ENCODE measurements at places on chromosomes 2 and 18. TPM values are rescaled to one million over a fixed set of nuclear protein-coding genes. Genes with fewer than 3 reads are reported as not detected.
A peak's percentile ranks its signal among the peaks of the same experiment; 100 is the strongest.

GRCh38 chr2:194962254-194962653, 694.8 kb upstream of the SLC39A10 start:
- DNase-seq, result no peak

GRCh38 chr2:46535896-46536295, 56.5 kb downstream of the TMEM247 start:
- DNase-seq, result no peak

- DNase-seq, result no peak
Measured at GRCh38 chr2:85699325-85699724, 5.2 kb downstream of the GNLY start.

DNA sequence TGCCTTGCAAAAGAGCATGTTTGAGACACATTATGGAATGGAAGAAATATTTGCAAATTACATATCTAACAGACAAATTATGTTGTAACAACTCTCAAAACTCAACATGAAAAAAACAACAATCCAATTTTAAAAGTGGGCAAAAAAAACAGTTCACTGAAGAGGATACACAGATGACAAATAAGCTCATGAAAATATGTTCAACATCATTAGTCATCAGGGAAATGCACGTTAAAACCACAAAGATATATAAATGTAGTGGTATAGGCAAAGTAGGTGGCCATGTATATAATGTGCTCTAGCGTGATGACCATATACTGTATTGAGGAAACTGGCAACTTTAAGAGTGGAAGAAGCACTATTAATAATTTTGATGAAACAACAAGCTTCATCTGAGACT, 220.1 kb downstream of the IRS1 start:
- DNase-seq, result no peak

DNA sequence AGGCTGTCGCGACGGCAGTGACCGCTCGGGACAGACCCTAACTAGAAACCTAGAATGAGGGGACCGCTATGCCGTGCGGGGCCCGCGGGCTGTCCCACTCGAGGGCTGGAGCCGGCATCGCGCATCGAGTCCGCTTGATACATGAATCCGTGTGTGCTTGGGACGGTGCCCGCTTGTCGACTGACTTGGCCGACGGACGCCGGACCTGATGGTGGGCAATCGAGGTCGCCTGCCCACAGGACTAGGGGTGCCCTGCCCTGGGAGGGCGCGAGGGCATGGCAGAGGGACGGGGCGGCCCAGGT, 749 bp upstream of the PTMA start:
- peak; percentile 73 for DNase-seq

DNA sequence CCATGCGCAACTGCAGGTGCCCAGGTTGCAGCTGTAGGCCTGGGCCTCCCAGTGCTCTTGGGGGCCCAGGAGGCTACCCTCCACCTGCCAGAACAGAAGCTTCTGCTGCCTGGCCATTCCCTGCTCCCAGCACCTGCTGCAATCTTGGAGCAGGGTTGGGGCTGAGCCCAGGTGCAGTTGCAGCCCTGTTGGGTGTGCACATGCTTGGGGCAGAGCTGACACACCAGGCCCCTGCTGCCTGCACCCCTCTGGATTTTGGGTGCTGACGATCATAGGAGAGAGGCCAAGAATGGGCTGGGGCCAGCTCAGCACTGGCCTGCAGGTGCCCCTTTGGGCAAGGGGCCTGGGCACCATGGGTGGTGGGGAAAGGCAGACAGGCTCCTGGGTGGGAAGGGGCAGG, 20.5 kb upstream of the SP140L start:
- DNase-seq, result no peak

GRCh38 chr18:22314420-22314819, 103.3 kb downstream of the CTAGE1 start:
- no peak for DNase-seq

- no peak for DNase-seq
Measured at GRCh38 chr2:109275120-109276012, 146.4 kb downstream of the SH3RF3 start.

- no peak for DNase-seq
Measured at GRCh38 chr2:129369437-129369836, 610.0 kb upstream of the RAB6C start.

GRCh38 chr2:54384301-54385203, 71.6 kb upstream of the SPTBN1 start:
- no peak for DNase-seq

DNA sequence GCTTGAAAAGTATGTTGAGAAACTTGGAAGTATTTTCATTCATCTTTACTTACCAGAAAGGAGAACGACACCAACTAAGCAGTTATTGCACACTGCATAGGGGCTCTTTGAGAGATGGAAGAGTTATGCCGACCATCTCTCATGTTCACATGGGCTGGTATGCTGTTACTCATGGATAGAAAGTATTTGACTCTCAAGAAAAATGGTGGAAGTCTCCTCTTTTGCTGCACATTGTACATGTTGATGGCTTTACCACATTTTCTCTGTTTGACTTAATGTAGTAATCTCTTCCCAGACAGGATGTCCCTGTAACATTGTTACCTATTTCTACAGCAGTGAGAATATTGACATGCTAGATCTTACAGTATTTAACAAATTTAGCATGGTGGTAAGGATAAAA, 23.2 kb downstream of the CAB39 start:
- no peak for DNase-seq

The COBLL1 gene
- total RNA-seq, result 43.6 TPM

The FBLN7 gene
- 15.7 TPM for total RNA-seq

The RELCH gene
- 69.4 TPM for total RNA-seq

The CCDC85A gene
- total RNA-seq, result 7.5 TPM

The TCF23 gene
- not detected for total RNA-seq

The NEURL3 gene
- total RNA-seq, result 4.3 TPM
